Activated CD4-positive, CD25-positive, alpha-beta regulatory T cell treated with anti-CD3 and anti-CD28 coated beads, Interleukin-2, amount 50 U/mL, for 16 hours (primary cell): ENCODE measurements at places on chromosomes 3 and 15.

GRCh38 chr15:74396445-74397238 lies 29.2 kb upstream of the CYP11A1 start:
- no peak for DNase-seq

GRCh38 chr15:80328496-80328895 lies 75.7 kb upstream of the ARNT2 start:
- DNase-seq: no peak

DNA sequence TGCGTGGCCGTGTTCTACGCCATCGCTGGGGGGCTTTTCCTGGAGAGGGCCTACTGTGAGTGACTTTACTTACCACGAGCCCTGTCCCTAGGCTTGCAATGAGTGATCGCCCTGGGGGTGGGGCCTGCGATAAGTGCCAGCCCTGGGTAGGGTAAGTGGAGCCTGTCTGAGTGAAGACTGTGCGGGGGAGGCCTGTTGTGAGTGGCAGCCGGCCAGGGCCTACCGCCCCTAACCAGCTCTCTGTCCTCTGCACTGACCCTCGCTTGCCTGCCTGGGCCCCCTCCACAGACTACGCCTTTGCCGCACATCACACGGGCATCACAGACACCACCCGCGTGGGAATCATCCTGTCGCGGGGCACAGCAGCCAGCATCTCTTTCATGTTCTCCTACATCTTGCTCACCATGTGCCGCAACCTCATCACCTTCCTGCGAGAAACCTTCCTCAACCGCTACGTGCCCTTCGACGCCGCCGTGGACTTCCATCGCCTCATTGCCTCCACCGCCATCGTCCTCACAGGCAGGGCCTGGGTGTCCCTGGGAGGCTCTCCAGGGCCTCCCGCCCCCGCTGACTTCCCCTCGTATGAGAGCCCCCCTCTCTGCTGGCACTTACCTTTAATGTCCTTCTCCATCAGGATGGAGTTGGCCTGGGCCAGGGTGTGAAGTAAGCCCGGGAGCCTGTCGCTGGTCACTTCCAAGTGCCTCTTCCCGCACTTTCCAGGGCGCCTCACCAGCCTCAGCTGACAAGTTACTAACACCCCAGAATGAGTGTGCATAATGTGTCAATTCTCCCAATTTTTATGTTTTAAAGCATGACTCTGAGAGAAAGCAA lies 22.4 kb downstream of the DUOX1 start:
- DNase-seq: no peak

DNA sequence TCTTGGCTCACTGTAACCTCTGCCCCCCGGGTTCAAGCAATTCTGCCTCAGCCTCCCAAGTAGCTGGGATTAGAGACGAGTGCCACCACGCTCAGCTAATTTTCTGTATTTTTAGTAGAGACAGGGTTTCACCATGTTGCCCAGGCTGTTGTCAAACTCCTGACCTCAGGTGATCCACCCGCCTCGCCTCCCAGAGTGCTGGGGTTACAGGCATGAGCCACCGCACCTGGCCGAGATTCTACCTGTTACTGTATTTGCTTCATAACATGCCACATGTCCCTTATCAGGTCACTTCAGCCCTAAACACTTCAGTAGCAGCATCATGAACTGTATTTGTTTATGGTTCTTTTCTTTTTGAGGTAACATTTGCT lies 7.5 kb upstream of the LCTL start:
- DNase-seq: no peak

DNA sequence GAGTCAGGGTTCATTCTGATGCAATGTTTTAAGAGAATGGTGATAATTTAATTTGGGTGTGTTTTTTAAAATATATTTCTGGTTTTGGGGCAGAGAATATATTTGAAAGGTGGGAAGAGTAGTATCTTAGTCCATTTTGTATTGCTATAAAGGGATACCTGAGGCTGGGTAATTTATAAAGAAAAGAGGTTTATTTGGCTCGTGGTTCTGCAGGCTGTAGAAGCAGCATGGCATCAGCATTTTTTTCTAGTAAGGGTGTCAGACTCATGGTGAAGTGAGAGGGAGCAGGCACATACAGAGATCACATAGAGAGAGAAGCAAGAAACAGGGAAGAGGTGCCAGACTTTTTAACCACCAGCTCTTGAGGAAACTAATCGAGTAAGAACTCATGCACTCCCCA lies 152.7 kb downstream of the SHOX2 start:
- no peak for DNase-seq

- no peak for DNase-seq
These were observed 269.8 kb downstream of the SV2B start for GRCh38 chr15:91369823-91370222.

DNA sequence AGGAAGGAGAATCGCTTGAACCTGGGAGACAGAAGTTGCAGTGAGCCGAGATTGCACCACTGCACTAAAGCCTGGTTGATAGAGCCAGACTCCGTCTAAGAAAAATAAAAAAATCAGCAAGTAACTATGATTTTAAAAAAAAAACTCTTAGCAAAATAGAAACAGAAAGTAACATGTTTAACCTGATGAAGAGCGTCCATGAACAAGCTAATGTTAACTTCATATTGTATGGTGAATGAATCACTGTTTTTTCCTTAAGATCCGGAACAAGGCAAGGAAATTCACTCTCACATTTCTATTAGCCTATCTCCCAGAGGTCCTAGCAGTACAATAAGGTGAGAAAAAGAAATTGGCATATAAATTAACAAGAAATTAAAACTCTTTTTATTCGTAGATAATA lies 69.0 kb downstream of the RFX7 start:
- DNase-seq: no peak

GRCh38 chr3:133037436-133037835 lies 755 bp upstream of the TMEM108 start:
- no peak for DNase-seq

- no peak for DNase-seq
These were observed 46.4 kb downstream of the C2CD4B start for GRCh38 chr15:62118520-62119226.

GRCh38 chr15:33934396-33934795 lies 33.9 kb upstream of the CHRM5 start:
- no peak for DNase-seq

DNA sequence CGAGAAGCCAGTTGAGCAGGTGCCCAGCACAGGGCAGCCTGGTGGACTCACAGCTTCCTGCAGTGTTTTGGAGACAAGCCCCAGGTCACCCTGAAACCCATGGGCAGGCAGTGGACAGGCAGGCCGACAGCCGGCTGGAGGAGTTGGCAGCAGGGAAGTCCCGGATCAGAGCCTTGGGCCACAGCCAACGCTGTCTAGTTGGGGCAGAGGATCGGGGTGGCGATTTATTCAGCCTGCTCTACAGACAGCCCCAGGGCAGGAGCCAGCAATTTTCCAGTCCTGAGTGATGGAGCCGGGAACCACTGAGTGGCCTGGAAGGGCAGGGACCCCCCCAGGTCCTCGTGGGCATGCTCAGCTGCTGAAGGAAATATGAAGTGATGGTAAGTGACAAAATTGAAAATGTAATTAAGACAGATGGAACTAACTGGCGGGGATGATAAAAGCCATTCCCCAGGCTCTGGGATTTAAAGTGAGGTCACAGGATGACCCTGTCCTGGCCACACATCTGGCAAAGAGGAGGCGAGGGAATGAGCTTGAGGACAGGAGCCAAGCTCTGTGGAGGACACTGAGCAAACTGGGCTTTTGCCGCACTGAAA lies 34.4 kb upstream of the TBC1D21 start:
- DNase-seq: no peak

- DNase-seq: no peak
These were observed 118.6 kb upstream of the PRR20G start for GRCh38 chr3:127406309-127407025.

GRCh38 chr15:91476861-91477260 lies 376.6 kb upstream of the SLCO3A1 start:
- DNase-seq: no peak

GRCh38 chr3:82834098-82834497 lies 1072.7 kb upstream of the GBE1 start:
- no peak for DNase-seq

GRCh38 chr3:106423321-106424225 lies 554.8 kb upstream of the CBLB start:
- no peak for DNase-seq

GRCh38 chr3:145942052-145942451 lies 218.9 kb downstream of the PLOD2 start:
- no peak for DNase-seq

DNA sequence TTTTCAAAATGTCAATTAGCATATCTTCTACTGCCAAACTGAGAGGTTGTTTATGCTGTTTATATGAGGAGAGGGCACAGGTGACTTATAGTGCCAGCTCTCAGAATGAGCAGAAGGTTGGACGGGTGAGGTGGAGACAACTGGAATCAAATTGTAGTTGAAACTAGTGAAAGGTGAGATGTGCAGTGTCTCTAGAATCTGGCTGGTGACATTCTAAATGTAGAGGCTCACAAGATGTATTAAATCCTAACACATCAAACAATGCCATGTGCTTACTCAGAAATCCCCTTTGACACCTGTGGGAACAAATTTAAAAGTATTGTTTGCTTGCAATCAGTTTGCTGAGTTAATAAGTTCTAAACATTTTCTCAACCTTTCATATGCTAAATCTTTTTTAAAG lies 40.8 kb downstream of the CRYBG3 start:
- no peak for DNase-seq

DNA sequence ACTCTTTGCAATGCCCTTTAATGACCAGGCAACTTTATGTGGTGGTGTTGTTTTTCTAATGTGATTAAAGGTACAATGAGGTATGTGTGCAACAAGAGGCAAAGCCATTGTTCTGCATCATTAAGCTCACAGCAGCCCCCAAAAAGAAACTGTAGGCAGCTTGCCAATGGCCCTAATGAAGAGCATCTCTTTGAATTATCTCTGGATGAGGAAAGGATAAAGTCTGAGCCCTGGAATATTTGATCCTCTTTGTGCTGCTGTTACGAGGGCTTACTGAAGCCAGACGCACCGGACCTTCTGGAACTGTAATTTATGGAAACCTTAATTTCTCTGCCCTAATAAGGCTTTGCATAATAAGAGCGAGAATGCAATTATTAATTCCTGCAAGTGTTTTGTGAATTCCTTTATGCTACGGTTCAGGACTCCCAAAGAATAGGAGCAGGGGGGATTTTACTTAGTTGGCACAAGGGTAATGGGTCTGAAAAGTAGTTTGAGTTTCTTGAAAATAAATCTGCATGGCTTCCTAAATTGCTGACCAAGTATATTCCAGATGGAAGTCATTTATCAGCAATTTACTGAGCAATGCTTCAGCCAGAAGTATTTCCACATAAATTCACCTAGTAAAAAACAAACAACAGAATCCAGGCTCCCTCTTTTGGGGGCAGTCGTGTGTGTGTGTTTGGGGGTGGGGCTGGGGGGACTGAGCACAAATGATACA lies 193.4 kb downstream of the PDZRN3 start:
- DNase-seq: no peak

DNA sequence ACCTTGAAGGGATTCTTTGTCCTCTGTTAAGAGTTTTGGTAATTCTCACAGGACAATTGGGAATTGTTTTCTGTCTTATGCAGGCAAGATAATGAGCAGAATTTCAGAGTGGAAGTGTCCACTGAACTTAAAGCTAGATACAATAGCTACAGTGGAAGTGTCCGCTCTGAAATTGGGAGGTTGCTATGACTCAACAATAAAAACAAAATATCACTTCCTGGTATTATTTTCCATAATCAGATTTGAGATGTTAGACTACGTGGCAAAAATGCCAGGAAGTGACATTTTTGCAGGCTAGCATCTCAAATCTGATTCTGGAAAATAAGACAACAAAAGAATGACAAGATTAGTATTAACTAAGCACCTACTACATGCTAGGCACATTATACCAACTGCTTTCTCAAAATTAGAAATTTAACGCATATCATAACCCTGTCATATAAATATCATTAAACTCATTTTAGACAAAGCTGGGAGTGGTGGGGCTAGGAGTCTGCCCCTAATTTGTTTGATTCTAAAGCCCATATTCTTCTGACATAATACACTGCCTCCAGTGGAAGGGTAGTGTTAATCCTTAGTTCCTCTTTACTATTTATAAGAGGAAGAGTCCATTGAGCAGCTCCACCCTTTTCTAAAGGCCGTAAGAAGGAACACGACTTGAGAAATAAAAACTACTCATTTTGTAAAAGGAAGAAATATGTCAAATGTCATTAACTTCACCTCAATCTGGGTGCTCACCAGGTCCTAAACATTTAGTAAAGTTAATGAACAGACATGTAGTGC lies 266.9 kb upstream of the STT3B start:
- no peak for DNase-seq

DNA sequence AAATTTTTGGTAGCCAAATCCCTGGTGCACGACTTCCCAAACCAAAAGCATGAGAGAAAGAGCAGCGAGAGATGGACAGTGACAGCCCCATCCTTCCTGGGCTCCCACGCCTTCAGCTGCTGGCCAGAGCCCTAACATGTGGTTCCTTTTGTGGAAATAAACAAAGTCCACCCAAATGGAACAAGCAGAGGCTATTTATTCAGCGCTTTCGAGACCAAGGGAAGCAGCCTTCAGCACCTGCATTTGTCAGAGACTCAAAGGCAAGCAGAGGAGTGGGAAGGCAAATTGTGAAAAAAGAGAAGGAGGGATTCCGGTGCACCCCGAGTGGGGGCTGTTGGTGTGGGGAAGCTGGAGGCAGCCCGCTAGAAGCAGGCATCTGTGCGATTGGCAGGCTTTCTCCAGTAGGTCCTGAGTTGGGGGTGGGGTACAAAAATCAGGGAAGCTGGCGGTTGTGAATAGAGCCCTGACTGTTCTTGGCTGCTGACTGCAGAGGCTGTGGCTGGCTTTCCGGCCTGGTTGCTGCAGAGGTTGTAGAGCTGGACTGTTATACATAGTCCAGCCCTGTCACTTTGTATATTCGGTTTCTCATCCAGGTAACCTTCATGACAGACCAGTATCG lies 427.2 kb downstream of the OCA2 start:
- DNase-seq: no peak

DNA sequence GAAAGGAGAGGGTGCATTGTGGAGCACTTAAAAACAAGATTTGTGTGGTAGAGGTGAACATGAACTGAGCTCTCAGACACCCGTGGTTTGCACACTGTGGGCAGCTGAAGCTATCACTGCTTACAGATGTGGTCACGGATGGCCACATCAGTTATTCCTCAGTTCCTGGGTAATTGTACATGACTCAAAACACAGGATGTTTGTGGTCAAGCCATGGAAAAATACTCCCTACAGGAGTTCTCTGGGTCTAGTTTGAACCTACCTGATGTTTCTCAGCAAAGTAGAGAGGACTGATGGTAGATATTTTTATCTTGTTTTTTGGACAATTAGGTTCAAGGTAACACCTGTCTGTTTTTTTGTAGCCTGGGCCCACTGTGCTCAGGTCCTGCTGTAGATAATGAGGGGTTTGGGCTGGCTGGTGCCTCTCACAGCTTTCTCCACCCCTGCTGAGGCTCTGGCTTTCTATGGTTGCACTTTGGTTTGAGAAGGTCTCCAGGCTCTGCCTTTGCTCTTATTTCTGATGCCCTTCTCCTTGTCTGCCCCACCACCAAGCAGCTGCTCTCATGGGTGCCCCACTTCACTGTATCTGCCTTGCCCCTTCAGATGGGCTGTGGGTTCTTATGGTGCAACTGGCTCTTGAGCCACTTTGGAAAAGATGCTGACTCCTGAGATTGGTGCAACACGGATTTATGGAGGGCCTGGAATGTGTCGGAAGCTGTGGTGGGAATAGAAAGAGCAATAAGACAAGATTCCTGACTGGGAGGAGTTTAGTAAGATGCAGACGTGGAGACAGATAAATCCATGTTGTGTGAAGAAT lies 40.1 kb downstream of the CDCP1 start:
- peak; percentile 8 for DNase-seq

- no peak for DNase-seq
These were observed 111.7 kb downstream of the NUP210 start for GRCh38 chr3:13308380-13308801.

GRCh38 chr3:23830869-23831484 lies 25.2 kb downstream of the UBE2E1 start:
- DNase-seq: no peak

GRCh38 chr3:24428481-24428880 lies 66.2 kb downstream of the THRB start:
- no peak for DNase-seq
